M059J (cell line): ENCODE measurements at places on chromosomes 11 and 22.

DNA sequence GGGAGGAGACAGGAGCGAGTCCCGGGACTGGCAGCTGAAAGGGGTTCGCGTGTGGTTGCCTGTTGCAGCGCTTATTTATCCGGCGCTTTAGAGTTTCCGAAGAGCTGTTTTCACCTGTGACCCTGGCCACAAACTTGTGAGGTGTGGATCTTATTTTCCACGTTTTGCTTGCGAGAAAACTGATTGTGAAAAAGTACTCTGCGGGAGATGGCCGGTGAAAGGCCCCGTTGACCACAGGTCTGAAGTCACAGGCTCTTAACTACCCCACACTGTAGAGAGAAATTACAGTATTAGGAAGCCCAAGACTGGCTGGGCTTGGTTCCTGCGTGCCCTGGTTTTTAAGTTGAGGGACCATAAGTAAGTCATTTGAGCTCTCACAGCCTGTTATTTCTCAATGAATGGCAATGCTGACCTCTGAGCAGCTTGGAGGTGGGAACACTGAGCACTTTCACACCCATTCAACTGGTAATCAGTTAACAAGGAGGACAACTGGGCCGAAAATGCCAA lies 379 bp upstream of the RAB38 start:
- DNase-seq: peak; percentile 40

DNA sequence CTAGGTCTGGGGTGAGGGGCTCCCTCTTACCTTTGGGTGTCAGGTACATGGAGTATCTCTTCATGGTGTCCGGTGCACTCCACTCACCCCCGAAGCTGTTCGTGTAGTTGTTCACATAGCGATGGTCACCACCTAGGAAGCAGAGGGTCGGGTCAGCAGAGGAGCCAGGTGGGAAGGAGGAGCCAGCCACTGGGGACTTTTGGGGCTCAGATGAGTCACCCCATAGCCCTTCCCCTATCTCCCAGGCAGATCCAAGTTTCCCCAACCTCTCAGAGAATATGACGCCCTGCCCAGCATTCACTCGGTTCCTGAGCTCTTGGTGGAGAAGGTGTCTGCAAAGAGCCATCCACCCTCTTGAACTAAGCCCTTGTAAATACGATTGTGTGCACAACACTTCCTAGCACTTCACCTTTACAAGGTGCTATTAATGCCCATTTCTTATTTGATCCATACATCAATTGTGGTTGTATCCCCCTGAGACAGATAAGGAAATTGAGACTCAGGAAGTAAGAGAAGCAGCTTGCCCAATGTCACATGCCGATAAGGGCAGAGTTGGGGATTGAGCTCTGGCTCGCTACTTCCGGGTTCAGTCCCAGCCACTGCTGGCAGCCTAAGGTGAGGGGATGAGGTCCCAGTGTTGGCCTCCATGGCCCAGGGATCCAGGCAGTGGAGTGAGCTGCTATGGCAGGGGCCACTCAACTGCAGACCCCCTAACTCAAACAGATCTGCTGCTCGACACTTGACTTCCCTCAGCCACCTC lies 14.8 kb downstream of the TRIM29 start:
- DNase-seq: no peak

GRCh38 chr11:110053848-110054414 lies 39.3 kb upstream of the ZC3H12C start:
- no peak for DNase-seq

DNA sequence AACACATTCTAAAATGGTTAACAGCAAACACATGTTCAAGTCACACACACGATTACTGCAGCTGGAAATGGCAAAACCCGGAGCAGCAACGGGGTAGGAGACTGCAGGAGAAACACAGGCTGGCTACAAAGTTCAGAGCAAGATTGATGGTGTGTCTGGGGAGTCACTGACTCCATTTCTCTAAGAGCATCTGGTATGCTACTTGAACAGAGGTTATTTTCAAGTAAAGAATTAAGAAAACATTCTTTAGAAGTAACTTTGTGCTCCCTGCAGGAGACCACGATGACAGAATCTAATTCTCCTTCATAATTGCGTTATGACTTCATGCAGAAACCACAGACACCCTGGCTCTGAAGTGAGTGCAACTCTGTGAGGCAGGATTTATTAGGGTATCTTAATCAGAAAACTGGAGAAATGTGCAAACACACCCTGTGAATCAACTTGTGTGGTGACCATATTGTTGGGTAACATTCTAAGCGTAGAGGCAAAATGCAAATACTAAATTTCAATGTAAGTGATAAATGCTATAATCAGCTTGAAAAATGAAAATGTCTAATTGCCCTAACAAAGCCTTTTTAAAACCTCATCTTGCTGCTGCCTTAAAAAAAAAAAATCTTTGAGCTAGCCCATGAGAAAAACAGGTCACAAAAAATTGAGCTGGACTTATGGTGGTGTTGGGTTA lies 303.0 kb downstream of the CADM1 start:
- DNase-seq: peak; percentile 74

DNA sequence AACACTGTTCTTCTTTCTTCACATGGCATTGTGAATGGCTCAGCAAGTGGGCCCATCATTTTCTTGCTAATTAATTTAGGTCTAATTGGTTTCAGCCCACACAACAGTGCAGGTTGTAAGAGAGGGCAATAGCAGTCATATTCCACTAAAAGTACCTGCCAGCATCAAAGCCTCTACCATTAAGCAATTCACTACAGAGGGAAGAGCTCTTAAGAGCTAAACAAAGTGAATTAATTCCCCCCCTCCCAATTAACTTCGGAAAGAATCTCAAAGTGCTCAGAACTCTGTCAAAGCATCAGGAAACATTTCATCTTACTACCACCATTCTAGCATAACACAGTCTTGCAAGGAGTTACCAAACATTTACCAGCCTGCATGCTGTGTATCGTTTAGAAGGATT lies 133.9 kb upstream of the UBASH3B start:
- no peak for DNase-seq
